ENCODE measurements at places on chromosomes 7 and 10.

DNA sequence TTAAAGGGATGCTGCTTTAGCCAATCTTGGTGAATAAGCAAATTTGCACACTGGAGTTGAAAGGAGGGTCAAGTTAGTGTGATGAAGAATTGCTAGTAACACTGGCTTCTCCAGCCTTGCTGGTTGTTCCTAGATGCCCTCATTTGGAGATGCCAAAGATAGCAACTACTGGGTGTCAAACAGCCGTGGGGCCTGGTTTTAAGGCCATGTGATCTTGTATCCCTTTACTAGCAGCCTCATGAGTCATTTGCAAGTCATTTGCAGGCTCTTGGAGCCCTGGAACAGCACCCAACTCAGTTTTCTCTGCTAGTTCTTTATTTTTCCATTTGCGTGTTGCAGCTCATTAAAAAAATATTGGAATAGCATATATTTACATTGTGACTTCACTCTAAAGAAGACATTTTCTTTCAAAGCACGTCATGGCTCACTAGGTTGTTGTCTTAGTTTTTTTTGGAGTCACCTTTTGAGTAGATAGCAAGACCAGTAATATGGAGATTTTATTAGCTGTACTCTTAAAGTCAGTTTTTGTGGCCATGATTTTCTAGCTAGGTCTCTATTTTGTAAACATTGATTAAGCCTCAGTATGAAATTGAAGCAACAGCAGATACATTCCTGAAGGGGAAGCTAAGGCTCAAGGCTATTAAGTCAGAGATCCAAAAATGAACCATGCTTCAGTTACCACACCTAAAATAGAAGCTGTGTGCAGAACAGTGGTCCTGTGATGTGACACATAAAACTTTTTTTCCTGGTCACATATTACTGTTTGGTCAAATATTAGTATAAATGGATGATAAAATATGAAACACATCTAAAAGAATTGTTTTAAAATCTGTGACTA is 1.3 kb downstream of the LSMEM1 start:
- DNase-seq = peak; percentile 78

- DNase-seq = no peak
Measured at GRCh38 chr7:108345710-108346336, 110.4 kb downstream of the NRCAM start.

- DNase-seq = no peak
Measured at GRCh38 chr10:4108693-4109092, 323.7 kb upstream of the KLF6 start.

- DNase-seq = no peak
Measured at GRCh38 chr7:2487586-2488271, 11.5 kb upstream of the GRIFIN start.

DNA sequence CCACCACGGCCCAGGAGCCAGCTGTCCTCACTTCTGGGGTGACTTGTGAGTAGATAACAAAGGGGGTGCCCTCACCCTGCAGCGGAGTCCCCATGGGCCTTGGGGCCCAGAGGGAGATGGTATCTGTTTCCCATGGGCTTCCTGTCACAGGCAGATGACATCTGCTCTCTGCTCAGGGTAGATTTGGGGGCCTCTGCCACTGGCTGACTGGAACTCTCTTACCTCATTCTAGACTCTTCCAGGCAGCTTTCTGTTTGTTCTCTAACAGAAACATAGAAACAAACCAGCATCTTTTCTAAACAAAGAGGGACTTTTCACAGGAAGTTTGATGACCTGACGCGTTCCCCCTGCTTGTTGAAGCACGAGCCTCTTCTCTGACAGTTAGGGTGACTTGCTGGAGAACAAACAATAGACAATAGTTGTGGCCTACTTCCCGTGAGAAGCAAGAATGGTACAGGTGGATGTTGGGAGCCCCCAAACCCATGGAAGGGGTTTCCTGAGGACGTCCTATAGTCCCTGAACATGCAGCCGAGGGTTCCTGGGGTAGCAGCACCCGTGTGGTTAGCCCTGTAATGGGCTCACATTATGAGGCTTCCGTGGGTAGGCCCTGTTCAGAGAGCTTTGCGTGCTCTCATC is 61.6 kb downstream of the GRK5 start:
- no peak for DNase-seq

DNA sequence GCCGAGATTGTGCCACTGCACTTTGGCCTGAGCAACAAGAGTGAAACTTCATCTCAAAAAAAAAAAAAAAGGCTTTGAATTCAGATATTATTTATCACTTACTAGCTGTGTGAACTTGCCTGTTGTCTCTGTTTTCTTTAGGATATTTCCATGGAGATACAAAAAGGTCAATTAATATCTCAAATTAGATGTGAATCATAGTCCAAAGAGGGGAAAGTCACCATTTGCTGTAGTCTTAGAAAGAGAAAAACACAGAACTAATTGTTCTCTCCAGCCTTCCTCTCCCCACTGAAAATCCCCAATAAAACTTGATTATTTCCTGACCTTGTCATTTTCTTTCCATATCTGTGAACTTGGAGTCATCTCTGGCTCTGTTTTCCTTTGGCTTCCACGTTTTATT is 21.2 kb downstream of the HEPACAM2 start:
- no peak for DNase-seq

DNA sequence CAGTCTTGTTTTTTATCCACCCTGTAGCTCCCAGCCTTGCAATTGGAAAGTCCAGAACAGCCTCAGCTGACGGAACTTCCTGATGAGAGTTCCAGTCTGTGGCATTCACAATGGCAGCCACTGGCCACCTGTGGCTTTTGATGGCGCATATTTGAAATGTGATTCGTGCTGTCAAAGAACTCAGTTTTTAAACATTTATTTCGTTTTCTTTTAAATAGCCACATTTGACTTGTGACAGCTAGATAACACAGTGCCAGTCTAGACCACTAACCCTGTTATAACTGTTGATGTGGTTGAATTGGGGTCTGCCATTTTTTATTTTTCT is 97.3 kb downstream of the INPP5A start:
- DNase-seq = no peak

GRCh38 chr10:72068901-72069446 is 19.4 kb downstream of the SPOCK2 start:
- no peak for DNase-seq

- DNase-seq = no peak
Measured at GRCh38 chr10:113982769-113983168, 60.9 kb upstream of the ADRB1 start.

- no peak for DNase-seq
Measured at GRCh38 chr7:157703534-157704195, 366.9 kb downstream of the DNAJB6 start.

DNA sequence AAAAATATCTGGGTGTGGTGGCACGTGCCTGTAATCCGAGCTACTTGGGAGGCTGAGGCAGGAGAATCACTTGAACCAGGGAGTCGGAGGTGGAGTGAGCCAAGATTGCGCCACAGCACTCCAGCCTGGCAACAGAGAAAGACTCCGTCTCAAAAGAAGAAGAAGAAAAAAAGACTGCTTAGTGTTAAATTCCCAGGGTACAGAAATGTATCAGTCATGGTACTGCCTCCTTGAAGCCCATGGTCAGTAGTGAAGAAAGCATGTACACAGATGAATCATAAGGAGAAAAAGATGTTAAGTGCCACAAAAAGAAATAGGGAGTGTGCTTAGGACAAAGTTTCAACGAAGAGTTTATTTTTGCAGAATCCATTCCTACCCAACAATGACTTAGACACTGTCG is 62.5 kb upstream of the KMT2E start:
- no peak for DNase-seq

DNA sequence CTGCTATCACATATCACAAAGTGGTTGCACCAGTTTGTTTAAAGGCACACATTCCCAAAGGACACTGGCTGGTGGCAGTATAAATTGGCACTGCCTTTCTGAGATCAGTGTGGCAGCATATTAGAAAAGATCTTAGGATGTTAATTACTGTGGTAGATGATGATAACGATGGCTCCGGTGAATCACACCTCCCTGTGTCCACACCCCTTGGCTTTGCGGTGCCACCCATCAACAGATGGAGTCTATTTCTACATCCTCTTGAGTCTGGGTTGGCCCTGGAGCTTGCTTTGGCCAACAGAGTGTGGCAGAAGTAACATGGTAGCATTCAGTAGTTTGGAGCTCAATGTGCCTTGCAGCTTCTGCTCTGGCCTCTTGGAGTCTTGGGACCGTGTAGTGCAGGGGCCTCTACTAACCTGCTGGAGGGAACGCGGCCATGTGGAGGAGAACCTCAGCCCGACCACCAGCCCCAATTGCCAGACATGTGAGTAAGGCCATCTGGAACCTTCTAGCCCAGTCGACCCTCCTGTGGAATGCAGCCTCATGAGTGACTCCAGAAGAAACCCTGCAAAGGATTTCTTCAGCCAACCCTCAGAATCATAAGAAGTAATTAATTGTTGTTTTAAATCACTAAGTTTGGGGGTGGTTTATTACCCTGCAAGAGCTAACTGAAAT is 27.2 kb upstream of the PLEKHA1 start:
- no peak for DNase-seq

DNA sequence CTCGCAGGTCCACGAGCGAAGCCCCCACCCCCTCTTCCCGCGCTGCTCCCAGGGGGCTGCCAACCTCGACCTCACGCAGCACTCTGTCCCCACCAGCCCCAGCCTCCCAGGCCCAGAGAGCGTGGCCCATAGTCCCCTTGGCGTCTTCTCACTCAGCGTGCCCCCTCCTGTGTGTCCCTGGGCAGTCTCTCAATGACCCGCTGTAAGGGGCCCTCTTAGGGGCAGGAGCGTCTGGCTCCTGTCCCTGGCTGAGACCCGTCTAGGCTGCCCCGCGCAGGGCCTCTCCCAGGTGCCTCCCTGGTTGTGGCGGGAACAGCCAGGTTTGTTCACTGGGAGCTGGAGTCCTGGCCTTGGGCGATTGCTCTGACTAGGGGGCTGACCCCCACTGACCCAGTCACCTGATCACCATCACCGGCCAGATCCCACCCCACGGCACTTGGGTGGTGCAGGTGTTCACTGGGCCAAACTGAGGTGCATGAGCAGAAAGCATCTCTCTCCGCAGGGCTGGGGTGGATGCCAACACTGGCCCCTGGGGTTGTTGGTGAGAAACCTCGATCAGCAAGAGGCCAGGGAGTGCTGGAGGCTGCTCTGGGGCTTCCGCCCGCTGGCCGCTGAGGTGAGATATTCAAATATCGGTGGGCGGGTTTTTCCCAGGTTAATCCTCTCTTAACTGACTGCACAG is 12.6 kb upstream of the WDFY4 start:
- no peak for DNase-seq

Measured in amniotic stem cell (primary cell).